ENCODE measurements at places on chromosomes 7 and 10.

- no peak for DNase-seq
Measured at GRCh38 chr10:21497177-21497807, 28.2 kb downstream of the SKIDA1 start.

GRCh38 chr10:123998197-123999141 is 94.9 kb downstream of the CHST15 start:
- no peak for DNase-seq

DNA sequence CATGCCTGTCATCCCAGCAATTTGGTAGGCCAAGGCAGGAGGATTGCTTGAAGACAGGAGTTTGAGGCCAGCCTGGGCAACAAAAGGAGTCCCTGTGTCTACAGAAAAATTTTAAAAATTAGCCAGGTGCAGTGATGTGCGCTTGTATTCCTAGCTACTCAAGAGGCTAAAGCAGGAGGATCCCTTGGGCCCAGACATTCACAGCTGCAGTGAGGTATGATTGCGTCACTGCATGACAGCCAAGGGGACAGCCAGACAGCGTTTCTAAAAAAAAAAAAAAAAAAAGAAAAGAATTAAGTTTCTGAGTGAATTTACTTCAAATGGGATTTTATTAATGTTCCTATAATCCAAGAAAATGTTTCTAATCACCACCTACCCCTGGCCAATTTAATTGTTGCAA is 87.4 kb upstream of the RNF148 start:
- DNase-seq, result no peak

- DNase-seq, result no peak
Measured at GRCh38 chr7:66145400-66146104, 30.9 kb downstream of the CRCP start.
